ENCODE measurements at places on chromosomes 12 and 14.

DNA sequence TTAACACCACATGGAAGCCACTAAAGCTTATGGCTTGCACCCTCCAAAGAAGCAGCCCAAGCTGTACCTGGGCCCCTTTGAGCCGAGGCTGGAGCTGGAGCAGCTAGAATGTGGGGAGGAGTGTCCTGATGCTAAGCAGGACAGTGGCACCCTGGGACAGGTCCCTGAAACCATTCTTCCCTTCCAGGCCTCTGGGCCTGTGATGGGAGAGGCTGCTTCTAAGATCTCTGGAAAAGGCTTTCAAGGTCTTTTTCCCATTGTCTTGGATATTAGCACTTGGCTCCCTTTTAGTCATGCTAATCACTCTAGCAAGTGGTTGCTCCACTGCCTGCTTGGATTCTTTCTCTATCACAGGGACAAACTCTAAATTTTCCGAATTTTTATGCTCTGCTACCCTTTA is 40.9 kb downstream of the OSBPL8 start:
- DNase-seq = no peak

- DNase-seq = no peak
These were observed 158.0 kb upstream of the RTL1 start for GRCh38 chr14:101061411-101062064.

GRCh38 chr12:84911271-84912197 is 1.1 kb downstream of the SLC6A15 start:
- no peak for DNase-seq

- no peak for DNase-seq
These were observed 19.9 kb downstream of the SETD3 start for GRCh38 chr14:99460793-99461192.

DNA sequence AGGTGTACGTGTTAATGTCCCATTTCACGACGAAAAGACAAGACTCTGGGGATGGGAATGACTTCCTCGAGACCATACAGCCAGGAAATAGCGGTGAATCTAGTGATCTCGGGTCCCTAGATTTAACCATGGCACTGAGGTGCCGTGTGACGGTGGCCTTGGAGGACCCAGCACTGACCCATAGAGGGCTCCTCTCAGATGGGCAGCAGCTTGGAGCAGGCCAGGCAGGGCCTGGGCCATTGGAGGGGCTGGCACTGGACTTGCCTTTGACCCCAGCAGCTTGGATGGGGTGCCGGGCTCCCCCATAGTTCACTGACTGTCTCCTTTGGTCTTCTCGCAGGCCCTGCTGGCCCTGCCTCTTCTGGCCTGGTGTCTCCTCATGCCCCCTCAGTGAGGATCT is 5.4 kb downstream of the TCL1B start:
- DNase-seq = no peak

- no peak for DNase-seq
These were observed 1352.9 kb downstream of the TMEM121 start for GRCh38 chr14:106879241-106879640.

- DNase-seq = no peak
These were observed 5.2 kb downstream of the GSKIP start for GRCh38 chr14:96368534-96368933.

- no peak for DNase-seq
These were observed 407.2 kb downstream of the FSCB start for GRCh38 chr14:44099743-44100488.

DNA sequence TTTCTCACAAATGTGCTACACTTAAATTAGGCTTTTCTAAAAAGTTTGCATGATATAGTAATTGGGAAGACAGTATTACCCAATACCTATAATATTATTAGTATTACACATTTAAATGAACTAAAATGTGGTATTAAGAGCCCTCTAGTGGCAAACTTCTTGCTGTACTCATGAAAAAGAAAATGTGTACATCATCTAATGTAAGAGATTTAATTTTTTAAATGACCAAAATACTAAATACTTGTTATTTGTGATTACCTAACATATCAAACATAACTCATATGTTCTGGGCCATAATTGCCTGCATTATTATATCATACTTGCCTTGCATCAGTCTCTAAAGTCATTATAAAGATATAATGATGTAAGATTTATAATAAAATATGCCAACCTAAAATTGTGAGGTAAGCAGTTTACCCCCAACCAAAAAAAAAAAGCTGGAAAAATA is 64.2 kb downstream of the DNAI7 start:
- no peak for DNase-seq

GRCh38 chr12:63766498-63766897 is 13.2 kb upstream of the RXYLT1 start:
- no peak for DNase-seq

- no peak for DNase-seq
These were observed 98.2 kb downstream of the GLT1D1 start for GRCh38 chr12:128951448-128951847.

DNA sequence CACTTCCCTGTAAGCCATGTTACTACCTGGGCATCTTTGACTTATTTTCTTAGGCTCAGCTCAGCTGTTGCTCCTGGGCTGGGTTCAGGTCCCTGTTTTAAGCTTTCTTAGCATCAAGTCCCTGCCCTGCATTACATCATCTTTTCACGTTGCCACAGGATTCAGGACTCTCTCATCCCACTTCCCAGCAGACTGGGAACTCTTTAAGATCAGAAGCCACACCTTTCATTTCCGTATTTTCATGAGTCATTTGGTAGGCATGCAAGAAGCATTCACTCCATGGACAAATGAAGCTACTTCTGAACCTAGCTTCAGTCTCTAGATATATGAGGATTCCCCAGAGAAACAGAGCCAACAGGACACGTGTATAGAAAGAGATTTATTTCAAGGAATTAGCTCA is 726.8 kb downstream of the VRK1 start:
- DNase-seq = no peak

DNA sequence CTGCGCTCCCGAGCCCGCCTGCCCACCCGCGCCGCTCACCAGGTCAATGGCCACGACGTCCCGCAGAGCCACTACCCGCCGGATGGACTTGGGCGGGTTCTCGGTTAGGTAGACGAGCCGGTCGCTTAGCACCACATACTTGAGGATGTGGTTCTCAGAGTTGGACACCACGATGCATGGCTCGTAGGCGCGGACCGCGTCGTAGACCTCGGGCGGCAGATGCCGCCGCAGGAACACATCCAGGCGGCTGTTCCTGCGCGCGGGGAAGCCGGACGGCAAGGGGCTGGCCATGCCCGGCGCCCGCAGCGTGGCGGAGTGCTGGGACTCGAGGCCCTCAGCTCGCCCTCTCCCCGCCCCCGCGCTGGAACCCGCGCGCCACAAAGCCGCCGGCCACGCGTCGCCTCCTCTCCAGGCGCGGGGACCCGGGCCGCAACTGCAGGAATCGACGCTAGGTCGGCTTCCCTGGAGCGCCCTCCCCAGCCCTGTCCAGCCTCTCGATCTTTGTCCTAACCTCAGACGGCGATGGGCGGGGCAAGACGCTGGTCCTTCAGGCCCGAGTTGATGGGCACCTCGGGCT is at the start of gene C12orf56:
TSS of gene C12orf56 (minus strand) at position 484 of the 577 bp plus-strand sequence. CDS start at position 291, 193 bp downstream.
- DNase-seq = no peak

GRCh38 chr12:51972849-51973273 is 21.4 kb downstream of the ACVR1B start:
- DNase-seq = no peak

Data from stimulated activated CD8-positive, alpha-beta memory T cell treated with anti-CD3 and anti-CD28 coated beads, Interleukin-12 subunit alpha, Interleukin-12 subunit beta, amount 100 ng/mL, for 4 hours (primary cell).